ENCODE measurements at places on chromosomes 16 and 17. TPM values are rescaled to one million over a fixed set of nuclear protein-coding genes. Genes with fewer than 3 reads are reported as not detected.
A peak's percentile ranks its signal among the peaks of the same experiment; 100 is the strongest.

Gene CCL16
- not detected for total RNA-seq

DNA sequence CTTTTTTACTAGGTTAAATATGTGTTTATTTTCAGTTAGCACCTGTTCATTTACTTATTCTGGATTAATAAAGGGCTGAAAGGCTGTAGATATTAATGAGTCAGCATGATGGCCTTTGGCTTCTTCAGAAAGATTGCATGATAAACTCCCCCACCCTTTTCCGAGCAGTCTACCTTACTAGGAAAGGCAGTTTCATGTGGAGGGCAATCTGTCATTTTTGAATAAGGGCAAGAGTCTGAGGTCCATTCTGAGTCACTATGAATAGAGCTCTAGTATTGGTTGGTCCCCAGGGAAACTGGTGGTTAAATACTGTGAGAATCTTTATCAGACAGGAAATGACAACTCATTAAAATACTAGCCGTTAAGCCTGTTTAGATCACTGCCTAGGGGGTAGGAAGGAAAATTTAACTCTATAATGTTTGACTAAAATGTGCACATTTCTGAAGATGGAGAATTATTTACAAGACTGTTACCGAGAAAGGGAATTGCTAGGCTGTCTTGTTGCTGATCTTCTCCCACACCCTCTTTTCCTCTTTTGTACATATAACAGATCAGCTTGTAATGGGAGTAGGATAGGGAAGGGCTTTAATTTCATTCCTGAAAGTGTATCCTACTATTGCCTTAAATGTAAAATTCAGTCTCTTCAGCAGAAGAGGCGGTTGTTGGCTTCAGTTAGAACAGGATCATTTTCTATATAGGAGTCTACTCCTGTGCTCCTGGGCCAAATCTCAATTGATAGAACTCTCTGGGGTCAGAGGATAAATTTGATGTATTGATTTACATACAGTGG lies 63.3 kb downstream of the TUBD1 start:
- no peak for DNase-seq

DNA sequence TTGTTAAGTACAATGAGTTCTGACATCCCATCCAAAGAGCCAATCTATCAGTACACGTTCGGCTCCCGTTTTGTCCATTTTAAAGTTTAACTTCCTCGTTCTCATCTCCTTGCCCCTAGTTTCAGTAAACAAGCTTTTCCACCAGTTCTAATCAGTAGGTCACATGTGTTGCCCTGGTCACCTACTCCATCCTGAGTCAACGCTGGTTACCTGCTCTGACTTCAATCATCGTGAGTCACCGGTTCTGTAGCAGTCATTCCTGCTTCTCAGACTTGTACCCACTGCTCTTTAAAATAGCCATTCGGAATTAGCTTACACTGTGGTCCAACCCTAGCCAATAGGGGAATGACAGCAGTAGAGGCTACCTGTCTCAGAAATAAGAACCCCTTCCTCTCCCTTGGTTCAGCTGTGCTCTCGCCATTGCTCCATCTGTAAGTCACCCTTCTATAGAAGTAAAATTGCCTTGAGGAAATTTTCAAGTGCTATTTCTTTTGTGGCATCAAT lies 191.0 kb downstream of the CPPED1 start:
- DNase-seq, result no peak

GRCh38 chr16:546909-547770 lies 13.1 kb upstream of the PRR35 start:
- peak; percentile 88 for DNase-seq

GRCh38 chr17:30315106-30315505 lies 18.8 kb downstream of the TMIGD1 start:
- no peak for DNase-seq

Gene ORAI3
- total RNA-seq, result 10.8 TPM

- DNase-seq, result no peak
Observed at GRCh38 chr17:74527081-74527480, 4.2 kb downstream of the CD300LB start.

- DNase-seq, result no peak
Observed at GRCh38 chr16:84630446-84631152, 12.7 kb upstream of the COTL1 start.

- no peak for DNase-seq
Observed at GRCh38 chr17:56521414-56522141, 71.9 kb upstream of the NOG start.

DNA sequence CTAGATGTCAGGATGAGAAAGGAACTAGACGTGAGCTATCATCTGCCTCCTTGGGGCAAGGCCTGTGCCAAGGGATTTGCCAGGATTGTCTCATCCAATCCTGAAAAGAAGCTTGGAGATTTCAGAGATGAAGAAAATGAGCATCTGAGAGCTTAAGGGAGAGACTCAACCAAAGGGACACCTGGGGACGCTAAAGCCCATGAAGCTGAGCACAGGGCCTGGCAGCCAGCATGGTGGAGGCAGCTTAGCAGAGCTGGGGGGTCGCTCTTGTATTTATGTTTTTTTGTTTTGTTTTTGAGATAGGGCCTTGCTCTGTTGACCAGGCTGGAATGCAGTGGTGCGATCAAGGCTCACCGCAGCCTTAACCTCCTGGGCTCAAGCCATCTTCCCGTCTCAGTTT lies 18.4 kb upstream of the GLIS2 start:
- DNase-seq, result no peak

DNA sequence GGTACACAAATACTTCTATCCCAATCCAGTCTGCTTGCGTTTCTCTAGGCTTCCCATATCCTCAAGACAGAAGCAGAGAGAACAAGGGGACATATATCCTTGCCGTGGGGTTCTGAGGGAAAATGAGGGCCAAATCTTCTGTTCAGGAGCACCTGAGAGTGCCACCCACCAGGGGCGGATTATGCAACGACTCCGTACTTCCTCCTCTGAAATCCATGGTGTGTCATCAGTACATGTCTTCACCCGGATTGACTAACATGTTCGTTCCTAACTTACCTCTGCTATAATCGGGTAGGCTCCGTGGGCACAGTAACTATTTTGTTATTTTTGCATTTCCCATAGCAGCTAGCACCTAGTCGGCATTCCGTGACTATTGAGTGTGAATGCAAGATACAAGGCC lies 7.8 kb upstream of the ZNF200 start:
- no peak for DNase-seq

DNA sequence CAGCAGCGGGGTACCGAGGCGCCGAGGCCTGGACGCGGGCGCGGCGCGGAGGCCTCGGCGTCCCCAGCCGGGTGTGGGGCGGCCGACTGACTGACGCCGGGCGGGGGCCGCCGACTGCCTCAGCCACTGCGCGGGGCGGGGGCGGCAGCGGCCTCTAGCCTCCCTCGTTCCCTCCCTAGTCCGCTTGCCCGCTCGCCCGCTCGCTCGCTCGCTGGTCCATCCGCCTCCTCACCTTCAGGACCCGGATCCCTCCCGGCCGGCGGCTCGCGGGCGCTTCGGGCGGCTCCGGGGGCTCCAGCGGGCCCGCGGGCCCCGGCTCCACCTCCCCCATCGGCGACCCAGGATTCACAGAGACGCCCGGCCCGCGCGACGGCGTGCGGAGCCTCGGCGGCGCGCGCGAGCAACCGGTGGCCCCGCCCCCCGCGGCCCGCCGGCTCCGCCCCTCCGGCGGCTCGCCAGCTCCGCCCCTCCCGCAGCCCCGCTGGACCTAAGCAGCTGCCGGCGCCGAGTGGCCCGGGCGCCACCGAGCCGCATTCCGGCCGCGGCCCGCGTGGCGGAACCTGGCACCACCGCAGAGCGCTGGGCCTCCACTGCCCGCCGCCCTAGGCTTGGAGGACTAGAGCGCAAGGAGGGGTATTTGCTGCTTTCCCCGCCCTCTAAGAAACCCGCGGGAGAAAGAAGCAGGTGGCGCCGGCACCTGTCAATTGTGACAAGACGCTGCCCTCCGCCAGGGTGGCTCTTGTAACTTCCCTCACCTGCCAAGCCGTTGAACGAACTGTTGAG lies 773 bp downstream of the PHLPP2 start:
- peak; percentile 74 for DNase-seq

- no peak for DNase-seq
Observed at GRCh38 chr17:73747221-73748002, 103.2 kb upstream of the SDK2 start.

DNA sequence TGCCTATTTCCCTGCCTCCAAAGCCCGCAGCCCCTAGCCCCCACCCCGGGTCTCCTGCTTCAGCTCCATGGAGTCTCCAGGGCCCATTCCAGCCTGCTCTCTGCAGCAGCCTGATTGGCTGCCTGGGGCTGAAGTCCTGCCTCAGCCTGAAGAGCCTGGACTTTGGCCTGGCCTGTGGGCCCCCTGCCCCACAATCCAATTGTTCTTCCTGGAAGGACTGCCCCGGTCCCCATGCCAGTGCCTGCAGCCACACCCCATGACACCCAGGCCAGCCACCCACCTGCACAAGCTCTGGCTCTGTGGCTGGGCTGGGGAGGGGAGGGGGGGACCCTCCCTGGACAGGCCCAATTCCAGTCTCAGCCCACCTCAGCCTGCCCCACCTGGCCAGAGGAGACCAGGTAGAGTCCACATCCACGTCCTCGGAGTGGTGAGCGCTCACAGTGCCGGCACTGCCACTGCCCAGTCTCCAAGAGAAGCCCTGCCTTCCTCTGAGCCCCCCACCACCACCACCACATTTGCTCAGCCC lies 12.3 kb downstream of the ENPP7 start:
- no peak for DNase-seq

- no peak for DNase-seq
Observed at GRCh38 chr16:70255574-70255973, 3.8 kb upstream of the EXOSC6 start.

- DNase-seq, result peak; percentile 78
Observed at GRCh38 chr16:67942200-67942509, 1.8 kb downstream of the LCAT start.

DNA sequence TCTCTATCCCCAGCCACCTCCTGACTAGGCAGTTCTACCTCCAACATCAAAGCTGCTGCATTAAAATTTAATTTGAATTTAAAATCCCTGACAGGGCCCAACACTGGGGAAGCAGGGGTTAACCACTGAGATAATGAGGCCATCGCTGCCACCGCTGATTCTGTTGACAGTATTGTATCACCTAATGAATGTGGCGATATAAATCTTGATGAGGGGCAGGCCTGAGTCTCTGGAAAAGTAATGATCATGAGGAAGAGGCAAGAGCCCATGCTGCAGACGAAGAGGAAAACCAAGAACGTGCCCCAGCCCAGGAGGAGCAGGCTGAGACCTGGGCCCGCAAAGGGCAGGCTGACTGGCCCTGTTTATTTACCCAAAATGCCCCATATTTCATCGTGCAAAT lies 251.4 kb upstream of the ZFHX3 start:
- no peak for DNase-seq

GRCh38 chr17:51006601-51007000 lies 114.1 kb downstream of the SPAG9 start:
- DNase-seq, result no peak

DNA sequence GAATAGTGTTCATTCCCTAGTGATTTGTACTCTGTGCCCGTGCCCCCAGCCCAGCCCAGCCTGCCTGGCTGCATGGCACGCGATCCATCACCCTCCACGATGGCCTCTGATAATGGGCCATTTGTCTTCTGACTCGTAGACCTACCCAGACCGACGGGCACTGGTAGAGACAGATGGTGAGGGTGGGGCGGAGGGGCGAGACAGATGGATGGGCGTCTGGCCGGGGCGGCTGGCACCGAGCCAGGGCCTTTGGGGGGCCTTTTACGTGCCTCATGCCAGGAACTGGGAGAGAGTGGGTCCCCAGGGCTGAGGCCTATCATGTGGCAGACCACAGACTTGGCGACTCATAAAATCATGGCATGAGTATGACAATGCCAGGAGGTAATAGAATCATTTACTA lies 25.4 kb downstream of the CRHR1 start:
- DNase-seq, result no peak

- peak; percentile 99 for DNase-seq
Observed at GRCh38 chr16:30947859-30948666, 805 bp upstream of the ORAI3 start.

Gene HSPB9
- total RNA-seq, result 0.57 TPM

- DNase-seq, result no peak
Observed at GRCh38 chr17:50692448-50693035, 15.2 kb downstream of the ANKRD40 start.

DNA sequence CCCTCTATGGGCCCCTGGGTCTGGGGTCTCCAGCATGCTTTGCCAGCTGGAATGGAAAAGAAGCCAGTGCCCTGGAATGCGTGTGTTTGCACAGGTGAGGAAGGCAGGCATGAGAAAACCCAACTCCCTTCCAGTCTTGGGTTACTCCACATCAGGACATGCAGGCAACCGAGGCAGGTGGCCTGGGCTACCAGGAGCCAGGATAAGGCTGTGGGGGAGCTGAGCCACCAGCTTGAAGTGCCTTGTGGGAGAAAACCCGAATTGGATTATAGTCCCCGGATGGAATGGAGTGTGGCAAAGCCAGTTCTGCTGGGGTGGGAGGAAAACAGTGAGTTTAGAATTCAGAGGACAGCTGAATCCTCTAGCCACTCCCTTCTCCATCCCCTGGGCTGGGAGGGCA lies 7.2 kb downstream of the SRCIN1 start:
- peak; percentile 92 for DNase-seq

Gene PDILT
- not detected for total RNA-seq

DNA sequence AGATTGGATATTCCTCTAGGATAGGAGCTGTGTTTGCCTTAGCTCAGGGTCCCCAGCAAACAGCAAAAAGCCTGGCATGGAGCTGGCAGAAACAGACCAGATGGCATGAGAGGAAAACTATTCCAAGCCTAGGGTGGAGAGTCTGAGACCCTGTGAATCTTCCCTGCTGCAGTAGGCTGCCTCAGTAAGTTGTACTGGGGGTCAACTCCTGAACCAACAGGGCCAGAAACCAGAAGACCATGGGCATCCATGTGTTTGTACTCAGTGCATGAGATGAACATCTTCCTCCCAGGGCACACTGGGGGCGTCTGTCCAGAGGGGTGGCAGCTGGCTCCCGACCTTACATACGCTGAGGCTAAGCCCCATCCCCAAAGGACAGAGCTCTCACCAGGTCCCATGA lies 214.4 kb downstream of the C16orf78 start:
- DNase-seq, result peak; percentile 2

GRCh38 chr16:19210280-19210924 lies 42.4 kb downstream of the SYT17 start:
- no peak for DNase-seq

- peak; percentile 55 for DNase-seq
Observed at GRCh38 chr16:8572919-8573724, 17.2 kb downstream of the TMEM114 start.

Gene TNFSF13
- 2.9 TPM for total RNA-seq

- DNase-seq, result no peak
Observed at GRCh38 chr16:27847030-27847550, 216.4 kb downstream of the GSG1L start.

Gene NAA60
- total RNA-seq, result 50.3 TPM

- DNase-seq, result no peak
Observed at GRCh38 chr16:85561248-85562092, 51.7 kb upstream of the GSE1 start.

GRCh38 chr17:71229070-71229469 lies 891.8 kb upstream of the SOX9 start:
- DNase-seq, result no peak

Gene PRAC2
- 8.0 TPM for total RNA-seq

DNA sequence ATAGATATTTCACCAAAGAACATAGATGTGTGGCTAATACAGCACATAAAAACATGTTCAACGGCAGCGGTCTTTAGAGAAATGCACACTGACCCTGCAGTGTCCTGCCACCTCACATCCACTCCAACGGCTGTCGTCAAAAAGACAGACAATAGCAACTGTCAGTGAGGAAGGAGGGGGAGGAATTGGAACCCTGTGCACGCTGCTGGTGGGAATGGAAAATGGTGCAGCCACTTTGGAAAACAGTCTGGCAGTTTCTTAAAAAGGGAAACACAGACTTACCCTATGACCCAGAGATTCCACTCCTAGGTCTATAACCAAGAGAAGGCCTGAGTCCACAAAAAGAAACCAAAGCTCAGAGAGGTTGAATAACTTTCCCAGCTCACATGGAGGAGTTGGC lies 7.7 kb downstream of the CEP295NL start:
- DNase-seq, result no peak

Gene WIPI1
- 17.5 TPM for total RNA-seq
